ENCODE measurements at places on chromosomes 2 and 18.

DNA sequence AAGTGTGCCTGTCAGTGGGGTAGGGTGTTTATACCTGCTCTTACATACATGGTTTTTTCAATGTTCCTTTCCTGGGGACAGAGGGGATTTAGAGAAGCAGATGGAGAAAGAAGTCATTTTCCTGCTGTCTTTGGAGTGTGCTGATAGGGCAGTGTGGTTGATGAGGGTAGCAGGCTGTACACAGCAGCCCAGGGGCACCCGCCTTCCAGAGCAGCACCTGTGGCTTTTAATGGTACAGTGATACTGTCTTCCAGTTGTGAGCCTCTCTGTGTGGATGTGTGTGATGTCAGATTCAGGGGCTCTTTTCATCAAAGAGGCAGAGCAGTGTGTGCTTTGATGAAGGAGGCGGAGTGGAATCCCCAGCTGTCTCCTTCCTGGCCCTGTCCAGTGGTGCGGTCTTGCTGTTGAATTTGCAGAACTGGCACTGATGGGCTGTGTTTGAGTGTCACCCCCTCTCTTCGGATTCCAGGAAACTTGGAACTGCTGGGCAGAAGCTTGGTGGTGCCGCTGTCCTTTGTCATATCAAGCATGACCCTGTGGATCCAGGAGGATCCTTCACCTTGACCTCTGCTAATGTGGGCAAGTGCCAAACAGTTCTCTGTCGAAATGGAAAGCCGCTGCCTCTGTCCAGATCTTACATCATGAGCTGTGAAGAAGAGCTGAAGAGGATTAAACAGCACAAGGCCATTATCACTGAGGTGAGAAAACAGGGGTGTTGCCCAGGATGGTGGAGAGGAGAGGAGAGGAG, 259.8 kb downstream of the PHLPP1 start:
- DNase-seq: no peak

GRCh38 chr2:108023776-108024175, 37.5 kb downstream of the SLC5A7 start:
- DNase-seq: no peak

- no peak for DNase-seq
Measured at GRCh38 chr2:199751492-199752120, 99.4 kb downstream of the FTCDNL1 start.

GRCh38 chr2:227460070-227460485, 11.9 kb upstream of the AGFG1 start:
- peak; percentile 83 for DNase-seq

GRCh38 chr2:236158969-236159777, 9.0 kb downstream of the GBX2 start:
- DNase-seq: no peak

- no peak for DNase-seq
Measured at GRCh38 chr2:181944164-181944913, 41.3 kb upstream of the PPP1R1C start.
